Hippocampal formation (tissue), 2 donors: ENCODE measurements at places on chromosomes 11 and 22.

DNA sequence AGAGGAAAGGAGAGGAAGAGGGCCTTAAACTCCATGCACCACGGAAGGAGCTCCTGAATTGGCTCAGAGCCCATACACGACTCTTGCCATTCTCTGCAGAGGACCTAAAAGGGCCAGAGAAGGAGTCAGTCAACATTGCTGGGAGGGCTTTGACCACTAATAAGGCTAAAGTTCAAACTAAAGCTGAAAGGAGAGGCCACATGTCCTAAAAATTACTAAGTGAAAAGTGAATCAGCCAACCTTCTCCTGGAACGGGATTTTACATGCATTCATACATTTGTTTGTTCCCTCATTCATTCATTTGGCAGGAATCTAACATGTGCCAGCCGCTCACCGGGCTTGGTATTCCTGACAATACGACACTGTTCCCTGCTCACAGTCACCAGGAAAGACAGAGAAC is 10.5 kb downstream of the CLMP start:
- no peak for DNase-seq

GRCh38 chr22:48483764-48484528 is 1343.7 kb downstream of the BRD1 start:
- no peak for DNase-seq

GRCh38 chr11:126039485-126040271 is 23.0 kb downstream of the CDON start:
- no peak for DNase-seq

GRCh38 chr11:78400116-78400515 is 17.5 kb downstream of the GAB2 start:
- no peak for DNase-seq

DNA sequence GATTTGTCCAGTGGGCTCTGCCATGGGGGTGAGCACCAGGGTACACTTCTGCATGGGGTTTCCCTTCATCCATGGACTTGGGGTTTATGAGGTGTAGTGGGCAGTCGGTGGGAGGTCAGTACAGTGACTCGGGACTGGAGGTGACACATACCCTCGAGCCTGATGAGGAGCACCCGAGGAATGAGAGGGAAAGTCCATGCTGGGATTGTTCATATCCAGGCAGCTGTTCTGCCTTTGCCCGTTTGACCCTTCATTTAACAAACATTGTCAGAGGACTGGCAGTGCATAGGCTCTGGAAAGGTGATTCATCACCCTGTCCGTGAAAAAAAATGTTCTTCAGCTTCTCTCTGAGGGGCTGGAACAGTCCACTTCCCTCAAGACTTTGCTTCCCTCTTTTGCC is 2.7 kb downstream of the NAV2 start:
- no peak for DNase-seq

GRCh38 chr11:111530091-111530490 is 10.4 kb upstream of the LAYN start:
- no peak for DNase-seq
